ENCODE measurements at places on chromosomes 13 and 19.

DNA sequence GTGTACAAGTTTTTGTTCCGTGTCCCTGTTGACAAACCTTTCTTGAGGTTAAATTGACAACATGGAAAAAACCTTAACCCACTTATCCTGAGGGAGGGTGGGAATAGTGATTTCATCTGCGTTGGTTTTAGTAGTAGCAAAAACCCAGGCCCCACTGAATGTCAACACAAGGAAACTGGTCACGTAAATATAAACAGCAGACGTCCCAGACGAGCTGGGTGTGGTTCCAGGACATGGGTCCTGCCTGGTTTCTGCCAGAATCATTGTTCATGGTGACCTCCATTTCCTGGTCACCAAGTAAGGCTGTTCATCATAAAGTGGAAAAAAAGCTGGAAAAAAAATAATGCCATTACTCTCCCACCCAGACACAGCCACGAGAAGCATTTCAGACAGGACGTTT is 16.9 kb upstream of the F2RL3 start:
- no peak for DNase-seq

DNA sequence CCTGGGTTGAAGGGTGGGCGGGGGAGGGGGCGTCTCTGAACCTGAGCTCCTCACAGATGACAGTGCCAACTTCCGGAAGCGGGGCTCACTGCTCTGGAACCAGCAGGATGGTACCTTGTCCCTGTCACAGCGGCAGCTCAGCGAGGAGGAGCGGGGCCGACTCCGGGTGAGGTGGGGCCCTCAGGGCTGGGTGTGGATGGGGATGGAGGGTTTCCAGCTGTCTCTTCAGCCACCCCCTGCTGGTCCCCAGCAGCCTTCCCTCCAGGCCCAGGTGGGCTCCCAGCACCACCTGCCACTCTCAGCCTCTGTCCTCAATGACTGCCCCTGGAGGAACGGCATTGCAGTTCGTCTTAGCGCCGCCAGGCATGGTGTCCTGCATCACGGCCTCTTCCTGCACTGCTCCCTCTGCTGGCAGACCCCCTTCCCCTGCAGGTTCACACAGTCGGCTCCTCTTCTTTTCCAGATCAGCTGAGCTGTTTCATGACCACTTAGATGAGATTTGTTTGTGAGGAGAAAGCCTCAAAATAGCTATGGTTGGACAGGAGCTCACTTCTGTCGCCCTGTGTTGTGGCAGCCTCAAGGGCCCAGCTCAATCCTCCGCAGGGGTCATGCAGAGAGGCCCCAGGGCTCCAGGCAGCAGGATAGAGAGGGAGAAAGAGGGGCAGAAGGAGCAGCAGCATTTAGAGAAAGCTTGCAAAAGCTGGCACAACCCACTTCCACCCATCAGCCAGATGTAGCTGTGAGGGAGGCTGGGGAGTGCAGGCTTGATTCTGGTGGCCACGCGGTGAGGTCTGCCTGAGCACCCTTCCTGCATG is 2.5 kb upstream of the GARIN5A start:
- DNase-seq = no peak

DNA sequence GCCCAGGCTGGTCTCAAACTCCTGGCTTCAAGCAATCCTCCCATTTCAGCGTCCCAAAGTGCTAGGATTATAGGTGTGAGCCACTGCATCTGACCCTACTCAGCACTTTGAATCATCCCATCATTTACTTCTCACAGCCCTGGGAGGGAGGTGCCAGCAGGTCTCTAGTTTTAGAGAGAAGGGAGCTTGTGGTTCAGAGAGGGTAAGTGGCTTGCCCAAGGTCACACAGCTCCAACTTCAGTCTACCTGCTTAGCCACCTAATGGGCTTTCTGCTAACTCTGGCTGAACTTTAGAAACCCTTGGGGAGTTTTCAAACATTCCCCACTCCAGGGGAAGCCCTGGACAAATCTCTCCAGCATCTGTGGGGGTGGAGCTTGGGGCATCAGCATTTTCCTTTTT is 18.3 kb downstream of the CACNA1A start:
- DNase-seq = no peak

GRCh38 chr19:18895824-18896341 is at the start of gene CERS1:
CERS1 (minus strand) TSS chr19:18896158; CDS start chr19:18896072, 86 bp downstream.
- no peak for DNase-seq

DNA sequence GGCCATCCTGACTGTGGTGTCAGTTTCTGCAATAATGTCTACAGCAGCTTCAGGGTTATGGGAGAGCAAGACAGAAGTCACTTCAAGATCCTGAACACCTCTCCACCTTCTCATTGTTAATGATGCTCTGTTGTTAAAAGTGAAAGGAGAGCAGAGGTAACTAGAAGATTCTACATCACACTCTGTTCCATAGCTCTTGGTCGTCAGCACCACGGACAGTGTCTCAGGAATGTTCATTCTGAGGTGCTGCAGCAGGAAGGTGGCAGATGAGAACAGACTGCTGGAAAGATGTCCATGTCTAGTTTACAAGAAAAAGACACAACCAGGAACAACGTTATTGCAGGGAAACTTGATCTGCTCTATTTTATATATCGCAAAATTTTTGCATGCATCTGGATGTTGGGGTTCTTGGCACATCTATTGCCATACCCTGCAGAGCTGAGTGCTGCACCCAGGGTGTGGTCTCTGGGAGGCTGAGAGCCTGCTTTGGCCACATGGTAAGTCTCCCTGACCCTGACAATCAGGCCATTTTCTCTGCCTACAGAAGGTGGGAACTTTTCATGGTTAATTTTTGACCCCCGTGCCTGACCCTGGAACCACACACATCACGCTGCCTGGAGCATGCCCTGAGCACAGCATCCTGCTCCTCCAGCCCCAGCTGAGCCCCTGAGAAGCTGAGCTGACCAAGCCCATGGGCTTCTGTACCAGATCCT is 12.7 kb downstream of the CEACAM21 start:
- DNase-seq = no peak

- DNase-seq = no peak
These were observed 11.0 kb downstream of the STK24 start for GRCh38 chr13:98565726-98566565.

DNA sequence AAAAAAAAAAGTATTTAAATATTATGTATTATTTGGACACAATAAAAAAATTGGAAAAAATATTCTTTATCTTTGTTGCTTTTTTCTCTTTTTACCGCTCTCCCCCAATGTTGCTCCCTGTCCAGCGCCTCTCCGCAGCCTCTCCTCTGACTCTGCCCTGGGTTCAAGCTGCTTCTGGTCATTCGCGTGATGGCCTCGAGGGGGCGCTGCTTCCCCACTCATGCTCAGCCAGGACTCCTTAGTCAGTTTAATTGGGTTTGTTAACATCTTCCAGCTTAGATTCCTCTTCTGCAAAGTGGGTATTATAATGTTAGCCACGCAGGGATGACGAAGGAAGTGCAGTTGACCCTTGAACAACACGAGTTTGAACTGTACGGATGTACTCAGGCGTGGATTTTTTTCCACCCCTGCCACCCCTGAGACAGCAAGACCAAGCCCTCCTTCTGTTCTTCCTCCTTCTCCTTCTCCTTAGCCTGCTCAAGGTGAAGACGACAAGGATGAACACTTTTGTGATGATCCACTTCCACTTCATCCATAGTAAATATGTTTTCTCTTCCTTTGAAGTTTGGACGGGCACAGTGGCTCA is 4.9 kb upstream of the NWD1 start:
- peak; percentile 64 for DNase-seq
